ENCODE measurements at places on chromosomes 11 and 22. TPM values are rescaled to one million over a fixed set of nuclear protein-coding genes. Genes with fewer than 3 reads are reported as not detected.

- DNase-seq: no peak
These were observed 34.5 kb upstream of the ETS1 start for GRCh38 chr11:128621601-128622501.

GRCh38 chr11:70423523-70424505, 25.5 kb downstream of the CTTN start:
- no peak for DNase-seq

RAG1 gene
- 0.37 TPM for total RNA-seq

DNA sequence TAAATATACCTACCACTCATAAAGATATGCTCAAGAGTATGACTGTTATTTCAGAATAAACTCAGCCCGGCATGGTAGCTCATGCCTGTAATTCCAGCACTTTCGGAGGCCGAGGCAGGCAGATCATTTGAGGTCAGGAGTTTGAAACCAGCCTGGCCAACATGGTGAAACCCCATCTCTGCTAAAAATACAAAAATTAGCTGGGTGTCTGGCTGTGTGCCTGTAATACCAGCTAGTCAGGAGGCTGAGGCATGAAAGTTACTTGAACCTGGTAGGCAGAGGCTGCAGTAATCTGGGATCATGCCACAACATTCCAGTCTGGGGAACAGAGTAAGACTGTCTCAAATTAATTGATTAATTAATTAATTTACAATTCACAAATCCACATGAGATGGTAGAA, 208.2 kb upstream of the PDGFD start:
- DNase-seq: no peak

SCUBE1 gene
- total RNA-seq: not detected

GRCh38 chr11:14308114-14308896, 50.7 kb downstream of the RRAS2 start:
- peak; percentile 61 for DNase-seq

CTSW gene
- total RNA-seq: 1.3 TPM

GRCh38 chr11:134367781-134368180, 36.0 kb downstream of the GLB1L2 start:
- no peak for DNase-seq

All from B cell (primary cell).